ENCODE measurements at places on chromosomes 1 and 21. TPM values are rescaled to one million over a fixed set of nuclear protein-coding genes. Genes with fewer than 3 reads are reported as not detected.

The BNIPL gene
- 0.69 TPM for total RNA-seq

The OPTC gene
- not detected for total RNA-seq

The RAB3B gene
- 6.0 TPM for total RNA-seq

The SPRR2F gene
- not detected for total RNA-seq

The GTF2B gene
- 26.9 TPM for total RNA-seq

The VANGL2 gene
- 3.9 TPM for total RNA-seq

The GSTM2 gene
- total RNA-seq: 18.5 TPM

The SMIM11 gene
- 3.0 TPM for total RNA-seq

The CFAP141 gene
- total RNA-seq: not detected

The MARCKSL1 gene
- total RNA-seq: 174 TPM
